Activated CD8-positive, alpha-beta memory T cell treated with anti-CD3 and anti-CD28 coated beads for 1 hour (primary cell): ENCODE measurements at places on chromosomes 12 and 14.

GRCh38 chr12:110677206-110677911, 11.6 kb downstream of the HVCN1 start:
- no peak for DNase-seq

GRCh38 chr12:25884024-25884919, 74.2 kb upstream of the RASSF8 start:
- DNase-seq = no peak

- DNase-seq = no peak
These were observed 72.8 kb downstream of the GALNT4 start for GRCh38 chr12:89451841-89452251.

- DNase-seq = no peak
These were observed 43.1 kb downstream of the FRS2 start for GRCh38 chr12:69513297-69513696.

DNA sequence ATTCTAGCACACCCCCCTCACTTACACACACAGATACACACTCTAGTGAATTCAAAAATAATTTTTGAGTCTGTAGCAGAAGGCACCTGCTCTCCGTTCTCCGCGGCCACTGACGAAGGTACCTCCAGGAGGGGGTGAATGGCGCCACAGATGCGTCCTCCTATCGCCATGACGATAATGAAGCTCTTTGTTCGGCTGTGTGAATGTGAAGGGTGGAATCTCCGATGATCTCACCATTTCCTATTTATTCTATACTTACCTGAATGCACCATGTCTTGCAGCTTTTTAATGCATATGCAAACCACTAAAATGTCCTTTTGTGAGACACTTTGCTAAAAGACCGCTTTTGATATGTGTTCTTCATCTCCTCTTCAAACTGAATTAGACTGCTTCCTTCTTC, 162.7 kb downstream of the EGLN3 start:
- no peak for DNase-seq

- no peak for DNase-seq
These were observed 27.2 kb downstream of the NOC4L start for GRCh38 chr12:132171293-132171967.

- no peak for DNase-seq
These were observed 1.4 kb upstream of the AQP2 start for GRCh38 chr12:49948866-49949845.

GRCh38 chr14:31926652-31927347, 150.3 kb upstream of the ARHGAP5 start:
- no peak for DNase-seq

DNA sequence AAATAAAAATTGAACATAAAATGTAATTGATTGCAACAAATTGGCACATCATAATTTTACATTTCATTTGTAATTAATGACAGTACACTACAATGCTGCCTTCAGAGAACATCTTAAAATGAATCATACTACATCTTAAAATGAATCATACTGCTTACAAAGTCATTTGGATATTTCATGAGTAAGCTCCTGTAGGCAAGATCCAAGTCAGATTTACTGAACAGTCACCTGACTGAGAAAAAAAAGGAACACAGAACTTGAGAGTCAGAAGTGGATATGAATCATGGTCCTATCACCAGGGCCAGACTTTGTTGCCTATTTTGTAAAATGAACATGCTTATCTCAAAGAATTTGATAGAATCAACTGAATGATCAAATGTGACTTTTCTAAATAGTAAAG, 32.7 kb upstream of the FBLN5 start:
- no peak for DNase-seq

GRCh38 chr14:90560991-90561390, 164.2 kb downstream of the CALM1 start:
- no peak for DNase-seq

GRCh38 chr14:30638926-30639325, 16.8 kb downstream of the SCFD1 start:
- DNase-seq = no peak

DNA sequence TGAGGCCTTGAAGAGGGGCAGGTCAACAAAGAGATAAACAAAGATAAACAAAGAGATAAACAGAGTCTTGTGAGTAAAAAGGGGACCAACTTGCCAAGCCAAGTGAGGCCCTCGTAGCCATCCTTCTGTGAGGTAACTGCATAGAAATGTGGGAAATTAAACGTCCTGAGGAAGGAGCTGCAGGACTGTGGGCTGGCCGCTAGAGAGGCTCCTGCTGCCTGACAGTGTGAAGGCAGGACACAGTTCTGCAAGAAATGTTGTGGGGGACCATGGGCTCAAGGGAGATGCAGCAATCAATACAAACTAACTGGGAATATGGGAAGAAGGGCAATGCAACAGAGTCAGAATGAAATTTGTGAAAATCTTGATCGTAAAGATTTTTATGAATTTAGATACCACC, 91.9 kb downstream of the SLC8A3 start:
- DNase-seq = no peak
